Ascending aorta (tissue), 2 donors: ENCODE measurements at places on chromosomes 6 and 20.

DNA sequence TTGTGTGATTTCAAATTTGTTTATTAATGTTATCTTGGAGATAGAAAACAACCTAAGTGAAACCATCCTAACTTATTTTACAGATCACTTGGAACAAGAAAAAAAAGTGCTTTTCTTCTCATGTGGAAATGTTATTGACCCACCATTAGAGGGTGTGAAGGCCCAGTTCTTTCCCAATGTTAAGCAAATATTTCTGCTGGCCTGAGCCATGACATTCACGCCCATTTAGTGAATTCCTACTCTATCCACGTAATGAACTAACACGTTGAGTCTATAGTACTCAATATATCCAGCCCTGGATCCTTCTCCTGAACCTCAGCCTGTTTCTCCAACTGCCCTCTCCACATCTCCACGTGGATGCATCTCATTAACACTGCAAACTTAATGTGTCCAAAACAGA lies 180.6 kb upstream of the ZFP64 start:
- no peaks in the 10 kb centered on the region for H3K27me3 ChIP-seq
- no peak overlapping the region for H3K27ac ChIP-seq
- no peak overlapping the region for H3K4me3 ChIP-seq
- no peaks in the 10 kb centered on the region for H3K36me3 ChIP-seq
- no peak for DNase-seq

- no peaks in the 10 kb centered on the region for H3K36me3 ChIP-seq
- H3K4me3 ChIP-seq: no peak overlapping the region
- H3K27ac ChIP-seq: no peak overlapping the region
- H3K4me1 ChIP-seq: no peaks in the 10 kb centered on the region
- peak; percentile 13 for DNase-seq
These were observed 136.6 kb downstream of the ANKRD60 start for GRCh38 chr20:58091810-58092209.

GRCh38 chr6:148999929-149000468 lies 253.2 kb downstream of the UST start:
- H3K36me3 ChIP-seq: no peaks in the 10 kb centered on the region
- no peaks in the 10 kb centered on the region for H3K27me3 ChIP-seq
- peak overlapping the region; percentile 70 for H3K27ac ChIP-seq
- no peak overlapping the region for H3K4me3 ChIP-seq
- H3K4me1 ChIP-seq: peaks cover 24% of the 10 kb centered on the region

DNA sequence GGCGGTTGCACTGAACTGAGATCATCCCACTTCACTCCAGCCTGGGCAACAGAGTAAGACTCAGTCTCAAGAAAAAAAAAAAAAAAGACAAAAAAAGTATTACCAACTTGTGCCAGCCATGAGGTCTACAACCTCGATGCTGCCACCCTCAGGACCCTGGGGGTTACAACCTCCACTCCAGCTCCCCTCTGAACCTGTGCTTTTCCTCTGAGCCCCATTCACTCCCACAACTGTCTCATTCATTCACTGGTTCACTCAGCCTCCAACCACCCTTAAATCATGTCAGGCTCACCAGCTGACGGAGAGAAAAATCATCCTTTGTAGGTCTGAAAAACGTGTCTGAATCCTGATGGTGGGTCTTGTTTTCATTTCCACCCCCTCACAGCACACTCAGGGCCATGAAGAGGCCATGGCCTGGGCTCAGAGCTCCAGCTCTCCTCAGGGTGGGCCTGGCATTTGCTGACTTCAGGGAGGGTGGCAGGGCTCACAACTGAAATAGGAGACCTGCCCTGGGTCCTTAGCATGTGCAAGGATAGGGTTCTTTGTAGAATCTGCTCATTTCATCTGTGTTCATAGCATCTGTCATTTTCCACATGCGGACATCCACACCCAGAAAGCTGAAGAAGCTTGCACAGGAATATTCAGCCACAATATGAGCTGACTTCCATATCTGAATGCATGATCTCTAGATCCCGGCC lies 1.9 kb upstream of the ULBP1 start:
- peaks cover 15% of the 10 kb centered on the region for H3K4me1 ChIP-seq
- no peak overlapping the region for H3K4me3 ChIP-seq
- H3K36me3 ChIP-seq: no peaks in the 10 kb centered on the region
- H3K27me3 ChIP-seq: peaks cover under 1% of the 10 kb centered on the region
- no peak overlapping the region for H3K27ac ChIP-seq

GRCh38 chr6:135075018-135075417 lies 20.4 kb upstream of the HBS1L start:
- H3K36me3 ChIP-seq: no peaks in the 10 kb centered on the region
- no peak overlapping the region for H3K4me3 ChIP-seq
- no peaks in the 10 kb centered on the region for H3K4me1 ChIP-seq
- no peaks in the 10 kb centered on the region for H3K27me3 ChIP-seq

GRCh38 chr6:79392094-79392493 lies 145.1 kb downstream of the LCA5 start:
- H3K27me3 ChIP-seq: no peaks in the 10 kb centered on the region
- no peaks in the 10 kb centered on the region for H3K4me1 ChIP-seq
- DNase-seq: no peak
- H3K4me3 ChIP-seq: no peak overlapping the region
- no peak overlapping the region for H3K27ac ChIP-seq

GRCh38 chr6:18503593-18504231 lies 116.6 kb downstream of the RNF144B start:
- no peaks in the 10 kb centered on the region for H3K27me3 ChIP-seq
- no peak overlapping the region for H3K27ac ChIP-seq
- no peaks in the 10 kb centered on the region for H3K4me1 ChIP-seq
- DNase-seq: no peak

GRCh38 chr6:116015983-116016382 lies 44.7 kb downstream of the FRK start:
- peak overlapping the region; percentile 42 for H3K27ac ChIP-seq
- no peaks in the 10 kb centered on the region for H3K36me3 ChIP-seq
- H3K4me3 ChIP-seq: no peak overlapping the region
- H3K27me3 ChIP-seq: no peaks in the 10 kb centered on the region
- DNase-seq: no peak

GRCh38 chr6:147738099-147738498 lies 229.6 kb downstream of the SAMD5 start:
- H3K4me3 ChIP-seq: no peak overlapping the region
- H3K4me1 ChIP-seq: no peaks in the 10 kb centered on the region
- H3K27ac ChIP-seq: no peak overlapping the region
- no peak for DNase-seq
- H3K36me3 ChIP-seq: no peaks in the 10 kb centered on the region

DNA sequence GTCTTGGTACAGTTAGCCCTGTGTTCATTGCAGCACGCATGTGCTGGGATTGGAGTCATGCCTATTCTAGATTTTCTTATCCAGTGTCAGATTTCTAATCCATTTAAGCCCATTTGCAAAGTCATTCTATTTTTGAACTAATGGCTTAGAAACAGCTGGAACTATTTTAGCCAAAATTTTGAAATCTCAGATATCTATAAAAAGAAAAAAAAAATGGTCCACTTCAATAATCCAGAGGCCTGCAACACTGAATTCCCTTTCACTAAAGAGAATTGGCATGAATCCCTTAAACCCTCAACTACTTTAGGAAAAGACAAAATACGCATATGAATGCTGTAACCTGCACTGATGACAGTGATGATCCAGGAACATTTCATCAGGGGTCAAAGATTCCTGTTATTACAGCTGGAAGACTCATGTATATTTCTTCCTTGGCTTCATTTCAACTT lies 1.5 kb downstream of the COL21A1 start:
- H3K4me3 ChIP-seq: peak overlapping the region; percentile 81
- H3K36me3 ChIP-seq: no peaks in the 10 kb centered on the region
- no peaks in the 10 kb centered on the region for H3K27me3 ChIP-seq
- H3K4me1 ChIP-seq: peaks cover 9% of the 10 kb centered on the region
- peak overlapping the region; percentile 88 for H3K27ac ChIP-seq

GRCh38 chr6:157885211-157885788 lies 62.3 kb downstream of the SNX9 start:
- peaks cover 6% of the 10 kb centered on the region for H3K36me3 ChIP-seq
- H3K27ac ChIP-seq: no peak overlapping the region
- H3K27me3 ChIP-seq: no peaks in the 10 kb centered on the region
- DNase-seq: no peak
- H3K4me3 ChIP-seq: no peak overlapping the region

DNA sequence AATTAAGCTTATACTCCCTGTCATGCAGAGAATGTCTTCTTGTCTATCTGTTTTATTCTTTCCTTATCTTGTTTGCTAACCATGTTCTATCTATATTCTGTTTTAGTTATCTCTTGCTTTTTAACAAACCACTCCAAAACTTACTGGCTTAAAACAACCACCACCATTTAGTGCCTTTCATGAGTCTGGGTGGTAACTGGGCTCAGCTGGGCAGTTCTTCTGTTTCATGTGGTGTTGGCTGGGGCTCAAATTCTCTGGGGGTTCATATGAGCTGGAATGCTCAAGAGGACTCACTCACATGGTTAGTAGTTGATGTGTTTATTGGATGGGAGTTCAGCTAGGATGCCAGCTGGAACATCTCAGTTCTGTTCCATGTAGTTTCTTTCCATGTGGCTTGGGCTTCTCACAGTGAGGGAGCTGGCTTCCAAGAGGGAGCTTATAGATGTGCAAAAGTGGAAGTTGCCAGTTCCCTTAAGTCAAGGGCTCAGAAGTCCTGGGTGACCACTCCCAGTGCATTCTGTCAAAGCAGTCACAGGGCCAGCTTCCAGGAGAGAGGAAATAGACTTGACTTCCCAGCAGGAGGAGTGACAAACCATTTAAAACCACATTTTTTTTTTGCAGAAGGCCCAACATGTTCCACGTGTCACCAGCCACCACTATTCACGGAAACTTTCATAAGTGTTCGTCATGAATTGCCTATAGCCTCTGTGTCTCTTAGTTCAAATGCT lies 70.4 kb downstream of the PLCB4 start:
- H3K4me1 ChIP-seq: no peaks in the 10 kb centered on the region
- H3K4me3 ChIP-seq: no peak overlapping the region
- no peaks in the 10 kb centered on the region for H3K36me3 ChIP-seq
- no peak overlapping the region for H3K27ac ChIP-seq

- peaks cover 6% of the 10 kb centered on the region for H3K36me3 ChIP-seq
- H3K4me3 ChIP-seq: no peak overlapping the region
- no peak overlapping the region for H3K27ac ChIP-seq
- DNase-seq: no peak
- H3K4me1 ChIP-seq: peaks cover 30% of the 10 kb centered on the region
- no peaks in the 10 kb centered on the region for H3K27me3 ChIP-seq
These were observed 4.6 kb downstream of the NT5DC1 start for GRCh38 chr6:116105247-116105646.

DNA sequence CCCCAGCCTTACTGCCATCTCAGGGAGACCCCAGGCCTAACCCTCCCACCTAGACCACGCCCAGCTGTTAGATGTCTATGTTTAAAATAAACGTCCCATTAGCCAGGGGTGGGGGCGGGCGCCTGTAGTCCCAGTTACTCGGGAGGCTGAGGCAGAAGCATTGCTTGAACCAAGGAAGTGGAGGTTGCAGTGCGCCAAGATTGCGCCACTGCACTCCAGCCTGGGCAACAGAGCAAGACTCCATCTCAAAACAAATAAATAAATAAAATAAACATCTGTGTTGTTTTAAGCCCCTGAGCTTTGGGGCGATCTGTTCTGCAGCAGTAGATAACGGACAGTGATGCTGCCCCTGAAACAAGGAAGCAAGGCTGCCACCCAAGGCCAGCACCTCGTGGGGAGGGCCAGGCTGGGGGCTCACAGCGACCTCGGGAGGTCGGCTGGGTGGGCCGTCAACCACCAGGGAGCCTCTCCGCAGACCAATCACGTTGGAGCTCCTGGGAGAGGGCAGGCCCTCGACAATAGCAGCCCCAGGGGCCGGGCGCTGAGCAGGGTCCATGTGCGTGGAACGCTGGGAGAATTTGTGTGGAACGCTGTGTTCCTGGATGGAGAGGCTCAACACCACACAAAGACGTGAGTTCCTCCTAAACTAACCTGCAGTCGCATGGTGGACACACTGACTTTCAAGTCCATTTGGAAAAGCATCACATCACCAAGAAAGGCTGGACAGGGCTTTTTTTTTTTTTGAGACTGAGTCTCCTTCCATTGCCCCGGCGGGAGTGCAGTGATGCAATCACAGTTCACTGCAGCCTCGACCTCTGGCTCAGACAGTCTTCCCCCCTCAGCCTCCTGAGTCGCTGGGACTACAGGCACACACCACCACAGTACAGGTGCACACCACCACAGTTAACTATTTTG lies 1.0 kb upstream of the HELZ2 start:
- H3K36me3 ChIP-seq: peaks cover 6% of the 10 kb centered on the region
- peaks cover 9% of the 10 kb centered on the region for H3K4me1 ChIP-seq

DNA sequence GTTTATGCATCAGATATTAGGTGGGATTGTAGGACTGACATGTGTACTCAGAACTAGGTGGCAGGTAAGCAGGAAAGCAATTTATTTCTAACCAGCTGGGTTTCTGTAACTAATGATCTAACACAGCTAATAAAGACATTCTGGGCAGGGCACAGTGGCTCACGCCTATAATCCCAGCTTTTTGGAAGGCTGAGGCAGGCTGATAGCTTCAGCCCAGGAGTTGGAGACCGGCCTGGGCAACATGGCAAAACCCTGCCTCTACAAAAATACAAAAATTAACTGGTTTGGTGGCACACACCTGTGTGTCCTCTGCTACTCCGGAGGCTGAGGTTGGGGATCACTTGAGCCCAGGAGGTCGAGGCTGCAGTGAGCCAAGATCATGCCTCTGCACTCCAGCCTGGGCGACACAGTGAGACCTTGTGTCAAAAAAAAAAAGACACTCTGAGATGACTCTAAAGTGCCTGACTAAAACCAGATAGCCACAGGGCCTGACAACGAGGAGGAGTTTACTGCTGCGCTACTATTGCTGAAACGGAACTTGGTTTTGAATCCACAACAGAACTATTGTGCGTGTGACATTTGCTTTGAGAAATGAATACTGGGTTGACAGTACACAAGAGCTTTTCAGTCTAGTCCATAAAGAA lies 29.2 kb upstream of the CEP85L start:
- DNase-seq: no peak
- no peak overlapping the region for H3K27ac ChIP-seq
- no peaks in the 10 kb centered on the region for H3K4me1 ChIP-seq
- H3K4me3 ChIP-seq: no peak overlapping the region
- H3K27me3 ChIP-seq: no peaks in the 10 kb centered on the region
- no peaks in the 10 kb centered on the region for H3K36me3 ChIP-seq

- H3K4me3 ChIP-seq: no peak overlapping the region
- H3K4me1 ChIP-seq: no peaks in the 10 kb centered on the region
- no peak for DNase-seq
- no peak overlapping the region for H3K27ac ChIP-seq
These were observed 53.9 kb upstream of the PCSK2 start for GRCh38 chr20:17172836-17173516.

DNA sequence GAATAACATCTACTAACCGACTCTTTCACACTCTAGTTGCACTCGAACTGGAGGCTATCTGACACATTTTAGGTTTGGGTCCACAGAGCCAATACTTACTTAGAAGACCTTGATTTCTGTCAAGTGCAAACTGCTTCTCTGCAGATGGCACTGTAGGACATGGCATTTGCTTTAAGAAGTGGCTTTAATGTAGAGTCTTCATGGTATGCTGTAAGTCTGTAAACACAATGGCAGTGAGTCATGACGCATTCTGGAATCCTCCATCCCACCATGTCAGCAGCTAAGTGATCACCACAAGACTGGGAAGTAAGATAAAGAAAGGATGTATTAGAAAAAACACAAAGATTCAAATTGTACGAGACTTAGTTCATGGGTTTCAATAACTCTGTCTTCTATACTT lies 377.0 kb upstream of the NOX3 start:
- no peaks in the 10 kb centered on the region for H3K27me3 ChIP-seq
- no peak overlapping the region for H3K27ac ChIP-seq
- no peak overlapping the region for H3K4me3 ChIP-seq
- DNase-seq: no peak
- H3K36me3 ChIP-seq: no peaks in the 10 kb centered on the region
- no peaks in the 10 kb centered on the region for H3K4me1 ChIP-seq
